Fibroblast of skin of abdomen (primary cell): ENCODE measurements at places on chromosomes 5 and 9.

GRCh38 chr5:31884896-31885295 lies 246.0 kb downstream of the PDZD2 start:
- no peak for DNase-seq

DNA sequence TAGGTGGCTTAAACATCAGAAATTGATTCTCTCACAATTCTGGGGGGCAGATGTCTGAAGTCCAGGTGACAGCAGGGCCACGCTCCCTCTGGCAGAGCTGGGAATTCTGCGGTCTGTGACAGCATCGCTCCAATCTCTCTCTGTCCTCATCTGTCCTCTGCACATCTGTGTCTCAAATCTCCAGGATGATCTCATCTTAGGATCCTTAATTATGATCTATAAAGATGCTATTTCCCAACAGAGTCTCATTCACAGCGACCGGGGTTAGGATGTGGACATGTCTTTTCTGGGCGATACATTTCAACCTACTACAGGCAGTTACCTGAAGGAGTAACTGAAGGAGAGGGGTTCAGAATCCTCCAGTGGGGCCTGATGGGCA lies 31.4 kb downstream of the ANKRD33B start:
- peak; percentile 51 for DNase-seq

GRCh38 chr9:77719321-77719720 lies 71.2 kb upstream of the GNA14 start:
- no peak for DNase-seq

- no peak for DNase-seq
Measured at GRCh38 chr5:109704282-109704952, 14.7 kb downstream of the MAN2A1 start.

GRCh38 chr9:93955111-93955980 lies at the start of gene BARX1:
TSS of gene BARX1 (minus strand) at chr9:93955355. CDS start at chr9:93955146, 209 bp downstream.
- DNase-seq: no peak

DNA sequence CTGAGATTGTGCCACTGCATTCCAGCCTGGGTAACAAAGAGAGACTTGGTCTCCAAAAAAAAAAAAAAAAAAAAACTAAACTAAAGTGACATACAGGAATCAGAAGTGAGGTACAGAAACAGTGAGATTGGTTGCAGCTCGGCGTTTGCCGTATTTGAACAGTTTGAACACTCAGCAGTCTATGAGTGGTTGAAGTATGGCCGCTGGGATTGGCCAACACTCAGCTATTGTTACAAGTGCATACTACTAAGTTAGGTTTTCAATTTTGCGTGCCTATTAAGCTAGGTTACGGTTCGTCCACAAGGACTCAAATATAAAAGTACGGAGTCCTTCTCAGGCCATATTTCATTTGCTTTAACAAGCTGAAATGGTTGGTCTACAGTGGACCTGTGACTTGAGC lies 3.3 kb upstream of the TSC1 start:
- no peak for DNase-seq

DNA sequence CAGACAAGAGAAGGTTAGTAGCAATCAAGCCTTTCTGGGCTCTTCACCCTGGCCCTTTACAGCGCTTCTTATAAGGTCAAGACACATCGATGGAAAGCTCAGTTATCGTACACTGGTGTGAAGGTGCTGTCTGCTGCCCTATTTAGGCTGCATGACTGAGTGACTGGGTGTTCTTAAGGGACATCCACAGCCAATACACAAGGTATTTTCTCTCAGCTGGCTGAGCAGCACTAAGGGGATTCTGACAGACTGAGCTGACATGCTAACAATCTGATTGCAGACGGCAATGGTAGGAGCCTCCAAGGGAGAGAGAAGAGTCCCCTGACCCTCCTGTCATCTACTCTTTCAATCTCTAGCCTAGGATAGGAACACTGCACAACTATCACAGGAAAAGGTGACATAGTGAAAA lies 577.9 kb downstream of the ISL1 start:
- no peak for DNase-seq

- DNase-seq: no peak
Measured at GRCh38 chr5:143440448-143441115, 37.1 kb upstream of the NR3C1 start.

GRCh38 chr9:4955836-4956235 lies 29.2 kb upstream of the JAK2 start:
- peak; percentile 22 for DNase-seq
